Right forelimb (tissue), 1 donor: ENCODE measurements at places on chromosomes 7 and 10.

GRCh38 chr7:80601999-80602398 lies 36.4 kb upstream of the CD36 start:
- DNase-seq, result peak; percentile 43

DNA sequence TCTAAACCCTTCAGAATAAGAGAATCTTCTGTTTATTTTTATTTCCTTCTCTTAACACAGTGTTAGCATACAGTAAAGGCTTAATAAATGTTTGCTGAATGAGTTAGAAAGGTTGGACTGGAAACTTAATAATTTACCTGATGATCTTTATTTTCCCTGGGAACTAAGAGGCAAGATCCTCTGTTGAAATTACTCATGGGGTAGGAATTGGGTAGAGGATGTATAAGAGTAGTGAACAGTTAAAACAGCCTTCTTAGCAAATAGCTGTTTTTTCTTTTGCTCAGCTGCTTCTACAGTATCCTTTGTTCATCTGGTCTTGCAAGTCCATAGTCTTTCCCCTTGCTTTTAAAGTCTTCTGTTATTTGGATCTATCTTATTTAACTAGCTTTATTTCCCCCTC lies 80.0 kb downstream of the AKAP9 start:
- no peak for DNase-seq

DNA sequence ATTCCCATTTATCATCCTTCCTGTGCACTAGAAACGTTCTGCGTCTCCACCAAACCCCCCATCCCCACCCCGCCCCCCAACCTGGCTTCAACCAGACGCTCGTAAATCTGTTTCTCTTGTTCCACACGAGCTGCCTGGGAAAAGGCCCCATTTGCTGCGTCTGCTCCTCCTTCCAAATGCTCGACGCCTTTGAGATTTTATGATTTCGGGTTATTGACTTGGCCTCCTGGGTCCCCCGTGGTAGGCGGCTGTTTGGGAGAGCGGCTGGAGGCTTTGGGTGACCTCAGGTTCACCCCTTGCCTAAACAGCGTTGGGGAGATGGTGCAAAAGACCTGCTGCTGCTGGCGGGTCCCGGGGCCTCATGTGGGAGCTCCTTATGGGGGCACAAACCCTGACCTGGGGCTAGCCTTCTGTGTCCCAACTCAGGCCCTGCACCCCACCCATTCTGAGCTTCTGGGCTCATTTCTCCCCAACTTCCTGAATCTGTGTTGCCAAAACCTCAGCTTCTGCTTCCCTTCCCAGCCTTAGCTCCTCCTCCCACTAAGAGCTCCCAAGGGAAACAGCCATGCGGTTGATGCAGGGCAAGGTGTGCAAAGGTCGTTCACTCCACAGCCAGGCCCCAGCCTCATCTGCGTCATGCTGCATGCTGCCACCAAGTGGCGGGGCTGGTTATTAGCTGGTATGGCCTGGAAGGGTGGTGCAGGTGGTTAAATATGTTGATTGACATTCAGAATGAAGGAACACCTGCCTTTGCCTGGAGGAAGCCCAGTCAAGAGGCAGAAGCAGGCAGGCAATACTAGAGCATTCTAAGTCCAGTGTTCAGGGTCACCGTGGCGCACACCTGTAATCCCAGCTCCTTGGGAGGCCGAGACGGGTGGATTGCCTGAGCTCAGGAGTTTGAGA lies 49.1 kb upstream of the ELN start:
- DNase-seq, result peak; percentile 52

DNA sequence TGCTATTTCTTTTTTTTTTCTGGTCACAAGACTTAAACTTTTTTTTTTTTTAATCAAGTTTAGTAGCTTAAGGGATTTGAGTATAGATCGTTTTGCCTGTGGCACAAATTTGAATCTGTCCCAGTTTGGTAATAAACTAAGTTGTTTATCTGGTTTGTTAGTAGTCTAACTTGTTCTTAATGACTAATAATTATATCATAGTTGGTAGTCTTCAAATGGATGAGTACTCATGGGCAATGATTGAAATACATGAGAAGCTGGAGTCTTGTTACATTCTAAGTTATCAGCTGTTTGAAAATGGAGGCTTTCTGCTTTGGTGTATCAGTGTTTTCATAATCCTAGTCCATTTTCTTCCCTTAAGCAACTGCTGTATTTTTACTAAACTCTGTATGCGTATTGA lies 12.3 kb downstream of the BTAF1 start:
- DNase-seq, result no peak

GRCh38 chr7:137772316-137772715 lies 74.5 kb downstream of the DGKI start:
- no peak for DNase-seq

GRCh38 chr10:115909962-115910731 lies 362.9 kb downstream of the GFRA1 start:
- DNase-seq, result no peak

DNA sequence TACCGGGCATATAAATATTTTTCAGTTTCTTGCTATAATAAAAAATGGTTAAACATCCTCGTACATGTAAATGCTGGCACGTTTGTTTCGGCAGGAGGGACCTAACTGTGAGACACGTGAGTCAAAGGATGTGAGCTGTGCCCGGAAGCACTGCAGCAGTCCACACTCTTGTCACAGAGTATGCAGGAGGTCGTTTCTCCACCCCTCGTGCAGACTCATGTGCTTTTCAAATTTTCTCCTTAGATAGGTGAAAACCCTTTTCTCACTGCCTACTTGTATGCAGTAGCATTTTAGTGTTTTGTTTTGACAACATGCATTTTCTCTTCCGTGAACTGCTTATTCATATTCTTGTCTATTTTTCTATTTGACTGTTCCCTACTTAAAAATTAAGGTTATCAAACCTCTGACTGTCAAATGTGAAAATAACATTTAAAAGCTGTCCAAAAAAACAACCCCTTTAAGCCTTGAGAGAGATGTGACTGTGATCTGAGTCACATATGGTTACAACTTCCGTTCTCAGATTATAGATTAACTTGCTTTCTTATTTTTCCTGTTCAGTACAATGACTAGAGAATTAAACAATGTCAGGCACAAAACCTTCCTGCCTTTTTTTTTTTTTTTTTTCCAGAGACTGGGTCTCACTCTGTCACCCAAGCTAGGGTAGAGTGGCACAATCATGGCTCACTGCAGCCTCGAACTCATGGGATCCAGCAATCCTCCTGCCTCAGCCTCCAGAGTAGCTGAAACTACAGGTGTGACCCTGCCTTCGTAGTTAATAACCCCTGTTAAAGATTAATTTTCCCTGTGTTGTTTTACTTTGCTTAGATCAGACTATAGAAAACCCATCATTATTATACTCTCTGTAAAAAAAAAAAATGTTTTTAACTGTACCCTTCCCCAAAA lies 45.1 kb downstream of the DPY19L1 start:
- no peak for DNase-seq

GRCh38 chr10:30732671-30733070 lies 103.1 kb upstream of the LYZL2 start:
- DNase-seq, result no peak

- DNase-seq, result no peak
These were observed 142.7 kb downstream of the ELFN1 start for GRCh38 chr7:1812509-1813393.

- peak; percentile 89 for DNase-seq
These were observed at the start of gene PALD1 for GRCh38 chr10:70478191-70479164. Gene PALD1, plus strand, starts transcription at chr10:70478767. Its CDS starts 47,185 bp downstream, at chr10:70525952.

DNA sequence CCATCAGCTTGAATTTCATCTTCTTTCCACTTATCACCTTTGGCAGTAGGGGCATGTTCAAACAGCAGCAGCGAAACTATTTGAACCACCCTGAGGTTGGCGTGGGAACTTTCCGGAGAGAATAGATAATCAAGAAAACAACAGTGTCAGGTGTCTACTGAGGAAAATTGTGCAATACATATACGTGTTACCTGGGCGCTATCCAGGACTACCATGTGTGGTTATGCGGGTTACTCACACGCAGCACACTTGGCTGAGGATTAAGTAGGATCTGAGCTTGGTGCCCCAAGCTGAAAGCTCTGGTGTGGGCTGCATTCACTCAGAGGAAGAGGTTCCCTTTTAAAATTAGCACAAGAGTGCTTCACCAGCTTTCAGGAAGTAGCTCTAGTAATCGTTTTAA lies 8.8 kb upstream of the ABI1 start:
- no peak for DNase-seq

GRCh38 chr10:133129071-133129858 lies 30.8 kb upstream of the KNDC1 start:
- no peak for DNase-seq

DNA sequence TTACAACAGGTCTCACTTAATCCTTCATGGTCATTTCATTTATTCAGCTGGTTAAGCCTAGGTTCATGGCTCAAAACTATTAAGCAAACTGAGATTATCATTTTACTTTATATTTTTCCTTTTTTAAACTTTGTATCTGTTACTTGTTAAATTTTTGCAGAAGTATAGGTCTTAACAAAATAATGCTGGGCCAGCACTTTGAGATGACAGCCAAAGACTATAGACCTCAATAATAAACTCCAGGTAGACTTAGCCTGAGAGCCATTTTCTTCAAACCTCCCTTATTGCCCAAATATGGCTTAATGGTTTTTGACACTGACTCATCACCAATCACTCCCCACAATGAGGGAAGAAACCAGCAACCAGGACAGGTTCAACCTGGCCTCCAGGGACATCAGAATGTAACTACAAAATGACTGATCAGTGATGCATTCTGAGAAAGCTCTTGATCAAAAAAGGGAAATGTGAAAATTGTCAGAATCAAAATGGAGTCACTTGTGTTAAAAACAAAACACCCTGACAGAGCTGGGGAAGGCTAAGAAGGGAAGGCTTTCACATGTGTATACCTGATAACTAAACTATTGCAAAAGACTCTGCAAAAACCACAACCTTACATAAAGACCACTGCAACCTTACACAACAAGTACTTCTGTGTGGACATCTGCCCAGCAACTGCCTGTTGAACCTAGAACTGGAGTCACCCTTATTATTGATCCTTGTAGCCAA lies 2.1 kb upstream of the CCDC126 start:
- no peak for DNase-seq

GRCh38 chr10:124346831-124347230 lies 71.9 kb downstream of the OAT start:
- DNase-seq, result peak; percentile 29

- no peak for DNase-seq
These were observed 42.8 kb downstream of the AP5Z1 start for GRCh38 chr7:4818000-4818794.

DNA sequence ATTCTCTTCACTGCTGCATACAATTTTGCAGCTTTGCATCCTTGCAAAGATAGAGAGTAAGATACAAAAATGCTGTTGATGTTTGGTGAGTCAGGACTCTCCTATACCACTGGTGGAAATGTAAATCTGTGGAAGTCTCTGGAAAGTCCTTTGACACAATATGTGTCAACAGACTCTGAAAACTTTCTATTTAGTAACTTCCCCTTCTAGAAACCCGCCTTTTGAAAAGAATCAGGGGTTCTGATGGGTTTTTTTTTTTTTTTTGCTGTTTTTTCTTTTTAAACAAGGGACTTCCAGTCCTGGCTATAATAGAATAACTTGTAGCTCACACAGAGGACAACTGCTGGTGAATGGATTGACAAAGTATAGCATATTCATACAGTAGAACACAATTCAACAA lies 16.4 kb downstream of the NOD1 start:
- DNase-seq, result no peak

DNA sequence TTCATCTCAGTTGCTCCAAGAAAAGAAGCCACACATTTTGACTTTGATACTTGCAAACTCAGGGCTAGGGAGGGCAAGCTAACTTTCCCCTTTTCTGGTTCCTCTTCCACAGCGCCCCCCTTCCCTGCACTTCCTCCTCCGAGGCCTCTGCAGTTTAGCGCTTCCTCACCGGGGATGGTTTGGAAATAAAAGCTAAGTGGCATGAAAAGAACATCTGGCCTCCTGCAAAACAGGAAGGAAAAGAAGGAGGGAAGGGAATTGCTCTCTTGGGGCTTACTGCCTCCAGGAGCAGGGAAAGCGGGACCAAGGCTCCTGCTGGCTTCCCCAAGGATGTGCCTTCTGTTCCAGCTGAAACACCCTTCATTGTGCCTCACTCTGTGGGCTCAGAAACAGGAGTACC lies 42.3 kb downstream of the PRKCQ start:
- no peak for DNase-seq

DNA sequence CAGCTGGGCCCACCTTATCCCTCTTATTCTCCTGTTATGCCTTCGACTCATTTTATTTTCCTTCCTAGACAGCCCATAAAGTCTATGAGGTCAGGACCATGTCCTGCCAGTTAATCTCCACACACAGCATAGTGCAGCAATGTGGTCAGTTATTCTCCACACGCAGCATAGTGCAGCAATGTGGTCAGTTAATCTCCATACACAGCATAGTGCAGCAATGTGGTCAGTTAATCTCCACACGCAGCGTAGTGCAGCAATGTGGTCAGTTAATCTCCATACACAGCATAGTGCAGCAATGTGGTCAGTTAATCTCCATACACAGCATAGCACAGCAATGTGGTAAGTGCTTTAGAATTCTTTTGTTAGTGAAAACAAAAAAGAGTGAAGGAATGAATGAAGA lies 77.8 kb downstream of the TEX36 start:
- no peak for DNase-seq

GRCh38 chr7:25259487-25260243 lies 31.4 kb upstream of the NPVF start:
- peak; percentile 81 for DNase-seq

DNA sequence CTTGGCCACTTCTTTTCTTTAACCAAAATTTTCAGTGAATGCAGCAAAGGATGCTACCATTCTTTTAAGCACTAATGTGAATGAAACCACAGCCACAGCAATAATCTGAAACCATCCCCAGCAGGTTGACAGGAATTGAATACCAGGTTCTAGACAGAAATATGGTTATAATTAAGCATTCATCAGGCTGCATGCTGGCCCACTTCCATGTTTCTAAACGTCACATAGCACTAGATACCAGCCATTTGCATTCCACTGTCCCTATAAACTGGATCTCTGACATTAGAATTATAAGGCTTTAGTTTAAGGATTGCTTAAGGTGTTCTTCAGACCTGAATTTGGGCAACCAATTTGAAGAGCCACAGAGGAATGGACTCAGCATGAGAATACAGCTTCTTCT lies 340.8 kb upstream of the KLF6 start:
- DNase-seq, result no peak

GRCh38 chr10:112286837-112287818 lies 3.9 kb downstream of the TECTB start:
- no peak for DNase-seq

GRCh38 chr7:100013328-100013676 lies 2.1 kb upstream of the ZKSCAN1 start:
- no peak for DNase-seq

DNA sequence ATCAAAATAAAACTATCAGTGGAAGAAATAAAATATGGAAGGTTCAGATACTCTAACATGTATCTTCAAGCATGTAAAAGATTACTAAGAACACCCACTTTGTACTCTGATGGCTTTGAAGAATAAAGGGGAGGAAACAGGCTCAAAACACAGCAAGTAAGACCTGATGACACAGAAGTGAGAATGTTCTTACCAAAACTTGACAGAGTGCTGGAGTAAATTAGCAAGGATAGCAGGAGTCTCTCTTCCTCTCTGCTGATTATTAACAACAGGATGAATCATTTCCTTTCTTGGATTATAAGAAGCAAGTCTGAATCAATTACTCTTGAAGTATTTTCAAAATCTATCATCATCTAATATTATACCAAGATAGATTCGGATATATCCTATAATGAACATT lies 47.5 kb downstream of the GLI3 start:
- no peak for DNase-seq
